ENCODE measurements at places on chromosomes 11 and 22.

DNA sequence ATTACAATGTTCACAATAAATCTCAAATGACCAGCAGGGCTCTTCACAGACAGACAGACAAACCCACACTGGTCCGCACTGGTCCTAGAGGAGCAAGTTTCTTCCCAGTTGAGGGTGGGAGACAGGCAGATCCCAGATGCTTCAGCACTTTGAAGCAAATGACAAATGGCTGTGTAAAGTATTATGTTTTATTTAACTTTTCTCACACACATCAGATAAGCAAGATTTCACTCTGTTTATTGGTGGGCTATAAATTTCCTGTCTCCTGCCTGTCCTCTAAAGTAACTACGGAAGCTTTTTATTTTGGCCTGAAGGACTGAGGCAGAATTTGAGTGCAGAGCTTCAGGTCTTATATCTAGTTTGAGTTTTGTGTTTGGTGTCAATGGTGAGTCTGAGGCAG lies 174.7 kb upstream of the MTNR1B start:
- DNase-seq = no peak

DNA sequence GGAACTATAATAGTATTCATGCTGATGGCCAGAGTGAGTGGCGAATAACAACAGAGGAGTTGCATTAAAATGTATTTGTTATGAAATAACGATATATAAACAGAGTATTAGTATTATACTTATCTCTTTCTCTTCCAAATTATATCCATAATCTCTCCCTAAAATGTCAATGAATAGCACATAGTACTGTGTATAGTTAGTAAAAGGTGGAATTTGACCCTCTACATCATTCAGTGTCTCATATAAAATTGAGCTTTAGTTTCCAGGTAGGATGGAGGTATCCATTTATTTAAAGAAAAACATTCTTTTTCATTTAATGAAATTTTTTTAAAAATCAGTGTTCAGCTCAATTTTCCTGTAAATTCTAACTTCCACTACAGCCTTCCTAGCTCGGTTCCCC lies 34.4 kb upstream of the TECTA start:
- no peak for DNase-seq

GRCh38 chr11:119993722-119994121 lies 144.2 kb downstream of the TRIM29 start:
- no peak for DNase-seq

DNA sequence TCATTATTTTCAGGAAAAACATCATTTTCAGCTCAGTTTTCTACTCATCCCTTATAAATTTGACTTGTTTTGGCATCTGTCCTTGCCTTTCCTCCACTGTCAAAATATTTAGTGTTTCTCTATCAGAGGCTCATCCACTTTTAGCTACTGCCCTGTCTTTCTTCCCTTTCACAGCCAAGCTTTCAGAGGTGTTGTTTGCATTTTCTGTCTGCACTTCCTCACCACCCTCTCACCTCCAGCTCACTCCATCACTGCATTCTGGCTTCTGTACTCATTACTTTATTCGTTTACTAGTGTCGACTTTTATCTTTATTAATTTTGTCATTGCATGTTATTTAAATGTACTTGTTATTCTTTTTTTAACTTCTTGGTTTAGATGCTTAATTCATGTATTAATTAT lies 26.7 kb upstream of the NNMT start:
- DNase-seq = no peak

Data from NT2/D1 (cell line).